ENCODE measurements at places on chromosomes 3 and 15.

DNA sequence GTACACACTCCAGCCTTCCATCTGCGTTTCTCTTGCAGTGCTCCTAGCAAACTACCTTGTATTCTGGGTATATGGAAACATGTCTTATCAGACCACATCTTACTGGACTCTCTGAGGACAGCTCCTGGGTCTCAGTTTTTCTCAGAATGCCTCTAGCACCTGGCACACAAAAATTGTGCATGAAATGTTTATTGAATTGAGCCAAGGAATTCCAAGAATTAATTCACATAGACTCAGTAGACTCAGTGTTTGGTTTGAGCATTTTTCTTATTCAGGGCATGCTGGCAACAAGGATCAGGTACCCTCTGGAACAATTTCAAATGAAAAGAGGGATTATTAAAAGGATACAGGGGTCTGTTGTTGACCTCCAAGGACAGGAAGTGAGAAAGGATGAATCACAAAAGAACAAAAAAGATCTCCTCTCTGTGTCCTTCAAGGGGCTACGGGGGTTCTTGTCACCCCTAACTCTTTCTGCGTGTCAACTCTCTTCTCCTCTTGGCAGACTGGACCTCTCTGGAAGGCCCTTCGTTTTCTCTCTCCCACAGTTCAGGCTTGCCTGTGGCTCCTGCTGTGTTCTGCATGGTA is 270.0 kb upstream of the HES1 start:
- DNase-seq: no peak

- DNase-seq: no peak
These were observed 248.1 kb upstream of the BCHE start for GRCh38 chr3:166085164-166085856.

- no peak for DNase-seq
These were observed 1371.6 kb downstream of the NSUN3 start for GRCh38 chr3:95434491-95434890.

GRCh38 chr3:11565072-11565471 is 78.6 kb downstream of the VGLL4 start:
- no peak for DNase-seq

DNA sequence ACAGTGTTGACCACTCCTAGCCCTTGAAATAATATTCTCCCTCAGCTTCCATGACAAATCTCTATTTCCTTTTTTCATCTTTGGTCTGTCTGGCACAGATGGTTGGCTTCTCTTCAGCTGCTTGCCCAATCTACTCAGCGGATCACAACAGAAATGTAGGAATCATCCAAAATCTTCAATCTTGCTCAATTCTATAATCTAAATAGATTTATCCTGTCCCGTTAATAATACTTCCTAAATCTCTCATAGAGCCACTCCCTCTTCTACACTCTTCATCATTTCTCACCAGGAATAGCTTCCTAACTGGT is 3.8 kb downstream of the PEAK1 start:
- no peak for DNase-seq

GRCh38 chr15:48748535-48748934 is 62.3 kb downstream of the CEP152 start:
- DNase-seq: no peak

DNA sequence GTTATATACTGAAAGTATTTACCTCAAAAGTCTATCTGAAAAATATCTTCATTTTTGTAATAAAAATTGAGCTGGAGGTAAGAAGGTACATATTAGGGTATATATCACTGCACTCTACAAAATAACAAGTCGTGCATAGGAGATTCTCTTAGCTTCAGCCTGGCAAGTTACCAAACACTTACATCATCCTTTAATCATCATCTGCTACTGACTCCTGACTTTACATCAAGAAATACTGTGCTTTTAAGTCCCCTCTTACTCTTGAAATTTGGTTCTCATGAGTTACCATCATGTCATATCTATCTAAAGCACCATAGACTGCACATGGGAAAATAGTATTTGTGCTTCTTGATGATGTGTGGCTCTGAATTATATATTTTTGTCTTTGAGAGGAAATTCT is 50.8 kb downstream of the LYSMD4 start:
- DNase-seq: no peak

DNA sequence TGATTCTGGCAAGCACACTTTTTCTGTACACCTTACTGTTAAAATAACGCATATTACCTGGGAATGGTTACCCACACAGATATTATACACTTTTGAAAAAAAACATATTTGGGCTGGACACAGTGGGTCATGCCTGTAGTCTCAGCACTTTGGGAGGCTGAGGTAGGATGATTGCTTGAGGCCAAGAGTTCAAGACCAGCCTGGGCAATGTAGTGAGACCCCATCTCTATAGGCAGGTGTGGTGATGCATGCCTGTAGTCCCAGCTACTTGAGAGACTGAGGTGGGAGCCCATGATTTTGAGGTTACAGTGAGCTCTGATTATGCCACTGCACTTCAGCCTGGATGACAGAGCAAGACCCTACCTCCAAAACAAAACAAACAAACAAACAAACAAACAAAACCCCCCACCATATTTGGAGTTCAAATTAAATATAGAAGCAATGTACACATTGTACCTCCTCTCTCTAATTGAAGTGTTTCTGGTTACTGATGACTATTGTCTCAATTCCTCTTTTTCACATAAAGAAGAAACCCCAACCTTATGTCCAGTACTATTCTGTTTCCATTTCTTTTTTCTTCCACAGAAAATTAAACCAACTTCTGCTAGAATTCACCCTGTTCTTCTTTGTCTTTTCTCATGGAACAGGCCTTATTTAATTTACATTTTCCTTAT is 152.6 kb upstream of the UMPS start:
- DNase-seq: no peak

GRCh38 chr15:43881245-43881644 is 54.4 kb downstream of the WDR76 start:
- no peak for DNase-seq

GRCh38 chr15:89150762-89151664 is 62.8 kb downstream of the ABHD2 start:
- DNase-seq: no peak

DNA sequence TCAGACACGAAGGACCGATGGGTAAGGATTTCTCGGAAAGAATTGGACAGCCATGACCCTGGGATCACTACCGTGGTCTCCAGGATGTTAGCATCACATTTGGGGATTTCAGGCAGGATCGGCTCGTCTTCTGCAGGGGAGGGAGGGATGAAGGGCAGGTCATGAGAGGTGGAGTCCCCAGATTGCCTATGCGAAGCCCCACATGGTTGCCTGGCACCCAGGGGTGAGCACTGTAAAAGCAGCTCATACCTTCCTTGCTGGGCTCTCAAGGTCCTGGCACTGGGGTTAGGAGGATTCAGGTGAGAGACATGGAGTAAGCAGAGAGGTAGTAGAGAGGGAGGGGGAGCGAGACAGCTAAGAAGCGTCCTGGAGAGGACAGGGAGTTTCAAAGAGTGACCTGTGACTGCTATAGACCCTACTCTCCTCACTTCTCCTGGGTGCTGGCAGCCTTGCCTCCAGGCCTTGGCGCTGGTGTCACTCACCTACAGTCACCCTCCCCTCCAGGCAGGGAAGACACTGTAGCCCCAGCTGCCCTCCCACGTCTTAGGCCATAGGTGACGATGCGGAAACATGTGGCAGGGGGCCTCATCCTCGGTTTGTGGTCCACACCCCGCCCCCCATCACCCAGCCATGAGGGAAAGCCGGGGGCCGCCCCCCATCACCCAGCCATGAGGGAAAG is 15.0 kb upstream of the EHD4 start:
- no peak for DNase-seq

DNA sequence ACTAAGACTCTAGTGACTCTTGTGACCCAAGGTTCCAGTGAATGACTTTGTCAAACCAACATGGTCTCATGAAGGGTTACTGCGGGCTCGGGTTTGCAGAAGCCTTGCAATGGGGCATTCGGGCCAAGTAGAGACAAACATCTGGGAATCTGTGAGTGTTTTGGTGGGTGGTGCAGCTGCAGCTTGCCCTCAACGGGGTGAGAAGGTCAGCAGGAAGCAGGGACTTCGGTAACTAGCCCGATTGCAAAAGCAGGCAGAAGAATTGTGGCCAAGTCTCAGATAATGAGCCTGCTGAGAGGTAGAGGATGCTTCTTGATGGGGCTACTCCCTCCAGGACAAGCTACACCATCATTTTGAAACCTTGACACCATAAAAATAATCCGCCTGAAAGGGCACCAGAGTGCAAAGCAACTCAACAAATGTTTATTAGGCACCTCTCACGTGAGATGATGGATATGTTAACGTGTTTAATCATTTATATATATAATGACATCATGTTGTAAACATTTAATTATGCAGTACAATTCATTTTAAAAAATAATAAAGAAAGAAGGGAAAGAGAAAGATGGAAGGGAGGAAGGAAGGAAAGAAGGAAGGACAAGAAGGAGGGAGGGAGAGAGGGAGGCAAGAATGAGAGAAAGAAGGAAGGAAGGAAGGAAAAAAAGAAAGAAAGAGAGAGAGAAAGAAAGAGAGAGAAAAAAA is 263.9 kb upstream of the IGF1R start:
- no peak for DNase-seq

DNA sequence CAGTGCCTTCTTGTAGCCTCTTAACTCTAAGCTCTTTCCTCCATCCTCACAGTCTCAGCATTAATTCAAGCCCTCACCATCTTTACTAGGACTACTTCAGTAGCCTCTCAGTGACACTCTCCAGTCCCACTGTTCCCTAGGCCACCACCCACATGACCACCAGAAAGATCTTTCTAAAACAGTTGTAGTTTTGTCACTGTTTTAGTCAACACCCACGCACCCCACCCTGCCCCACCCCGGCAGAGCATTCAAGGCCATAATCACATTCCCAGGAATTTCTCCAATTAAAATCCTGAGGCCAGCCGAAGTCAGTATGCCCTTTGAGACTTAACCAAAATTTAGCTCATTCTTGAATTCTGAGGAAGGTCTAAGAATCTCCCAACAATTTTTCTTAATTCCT is 31.2 kb upstream of the PSMD6 start:
- DNase-seq: no peak

GRCh38 chr3:150697646-150698045 is 6.1 kb downstream of the ERICH6 start:
- no peak for DNase-seq

DNA sequence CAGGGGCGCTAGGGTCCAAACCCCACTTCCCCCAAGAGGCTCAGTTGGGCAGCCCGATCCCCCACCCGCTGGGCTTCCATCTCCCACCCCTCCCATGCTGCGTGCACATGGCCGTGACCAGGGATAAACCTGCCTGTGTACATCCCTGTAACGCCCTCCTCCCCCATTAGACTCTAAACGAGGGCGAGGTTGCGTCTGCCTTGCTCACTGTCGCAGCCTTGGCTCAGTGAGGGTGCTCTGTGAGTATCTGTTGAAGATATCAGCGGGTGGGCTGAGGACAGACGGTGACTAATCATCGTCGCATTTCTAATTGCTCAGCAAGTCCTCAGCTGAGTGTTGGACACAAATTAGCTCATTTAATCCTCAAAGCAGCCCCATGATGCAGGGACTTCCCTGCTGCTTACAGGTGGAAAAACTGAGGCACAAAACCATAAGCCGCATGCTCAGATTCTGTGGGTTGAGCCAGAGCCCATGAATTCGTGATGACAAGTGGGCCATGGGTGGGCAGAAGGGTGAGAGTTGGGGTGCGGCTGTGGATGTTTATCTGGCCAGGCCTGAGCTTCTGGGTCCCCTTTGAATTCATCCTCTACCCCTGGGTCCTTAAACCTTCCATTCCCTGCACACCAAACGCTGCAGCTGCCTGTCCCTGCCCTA is 26.0 kb downstream of the FBLN2 start:
- no peak for DNase-seq

- DNase-seq: no peak
These were observed 219.7 kb upstream of the SGO1 start for GRCh38 chr3:20405744-20406143.

GRCh38 chr3:112407888-112408702 is 75.1 kb downstream of the CD200 start:
- no peak for DNase-seq

DNA sequence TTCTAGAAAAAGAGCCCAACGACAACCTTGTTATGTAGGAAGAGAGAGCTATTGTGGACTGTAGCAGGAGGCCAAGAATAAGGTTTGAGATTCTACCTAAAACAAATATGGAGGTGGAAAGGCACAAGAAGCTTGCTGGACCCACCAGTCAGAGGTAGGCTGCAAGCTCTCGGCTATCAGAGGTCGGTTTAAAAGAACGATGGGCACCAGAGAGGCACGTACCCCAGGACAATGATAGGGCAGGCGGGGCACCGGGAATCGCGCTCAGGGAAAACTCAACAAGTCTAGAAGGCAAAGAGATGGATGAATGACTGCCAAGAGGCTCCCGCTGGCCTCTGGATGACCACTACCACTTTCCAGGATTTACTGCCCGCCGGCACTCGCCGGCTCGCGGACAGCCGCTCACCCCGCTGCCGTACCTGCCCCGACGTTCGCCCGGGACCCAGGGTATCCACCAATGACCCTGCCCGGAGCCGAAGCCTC is 1.1 kb downstream of the HDGFL3 start:
- DNase-seq: no peak

DNA sequence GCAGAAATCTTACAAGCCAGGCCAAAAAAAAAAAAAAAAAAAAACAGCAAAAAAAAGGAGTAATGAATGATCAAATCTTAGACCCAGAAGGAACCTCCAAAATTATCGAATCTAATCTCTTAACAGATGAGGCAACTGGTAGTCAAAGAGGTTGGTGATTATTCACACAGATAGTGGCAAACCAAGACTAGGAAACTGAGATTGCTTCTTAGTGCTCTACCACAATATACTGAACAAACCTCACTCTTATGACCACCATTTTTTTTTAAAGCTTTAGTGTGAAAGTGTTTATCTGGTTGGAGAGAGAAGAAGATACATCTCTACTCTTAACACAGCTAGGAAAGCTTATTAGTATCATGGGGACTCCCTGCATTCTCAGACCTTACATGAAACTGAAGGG is 17.3 kb downstream of the ATOSA start:
- DNase-seq: no peak

- DNase-seq: no peak
These were observed 101.1 kb upstream of the ICE2 start for GRCh38 chr15:60580073-60580472.

DNA sequence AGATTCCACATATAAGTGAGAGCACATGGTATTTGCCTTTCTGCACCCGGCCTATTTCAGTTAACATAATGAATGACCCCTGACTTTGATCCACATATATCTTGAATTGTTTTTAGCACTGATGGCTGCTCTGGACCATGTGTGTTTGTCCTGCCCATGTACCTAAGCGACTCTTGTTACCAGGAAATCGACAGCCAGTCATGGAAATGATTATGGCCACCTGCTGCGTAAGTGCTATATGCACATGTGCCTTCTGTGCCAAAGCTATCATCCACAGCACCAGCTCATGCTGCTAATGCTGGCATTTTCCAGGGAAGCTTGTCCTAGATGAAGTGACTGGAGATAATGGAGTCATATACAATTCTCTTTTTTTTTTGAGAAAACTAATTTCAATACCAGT is 103.7 kb downstream of the PEX5L start:
- no peak for DNase-seq

GRCh38 chr3:197542741-197543454 is 12.9 kb downstream of the BDH1 start:
- no peak for DNase-seq
